ENCODE measurements at places on chromosomes 6 and 20.

GRCh38 chr6:33958526-33959328, 154.9 kb upstream of the MLN start:
- DNase-seq = no peak

- DNase-seq = no peak
Observed at GRCh38 chr6:152575621-152576150, 61.5 kb downstream of the SYNE1 start.

DNA sequence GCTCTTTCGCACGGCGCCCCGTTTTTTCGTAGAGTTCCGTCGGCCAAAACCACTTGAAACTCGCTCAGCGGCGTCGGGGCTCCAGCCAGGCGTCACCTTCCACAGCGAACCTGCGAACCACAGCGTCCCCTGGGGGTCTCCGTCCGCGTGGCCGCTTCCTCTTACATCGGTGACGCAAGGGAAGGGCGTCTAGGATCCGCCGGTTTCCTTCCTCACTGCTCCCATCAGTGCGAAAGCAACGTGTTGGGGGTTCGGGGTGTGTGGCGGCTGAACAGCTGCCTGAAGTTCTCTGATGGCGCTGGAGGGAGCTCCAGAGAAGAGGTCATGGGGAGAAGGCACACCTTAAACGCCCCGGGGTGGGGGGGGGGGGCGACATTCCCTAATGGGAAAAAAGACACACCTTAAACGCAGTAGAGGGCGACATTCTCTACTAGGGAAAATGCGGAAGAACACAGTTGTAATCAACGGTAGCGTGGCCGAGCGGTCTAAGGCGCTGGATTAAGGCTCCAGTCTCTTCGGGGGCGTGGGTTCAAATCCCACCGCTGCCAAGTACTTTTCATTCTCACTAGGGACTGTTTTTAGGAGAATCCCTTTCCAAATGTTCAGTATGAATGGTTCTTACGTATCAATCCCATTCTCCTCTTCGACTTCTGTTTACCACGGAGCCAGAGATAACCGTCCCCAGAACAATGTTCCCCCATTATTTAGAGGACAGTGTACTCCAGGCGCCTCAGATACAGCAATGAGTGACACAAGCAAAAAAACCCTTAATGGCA, 16.4 kb downstream of the ZNF311 start:
- peak; percentile 71 for DNase-seq

DNA sequence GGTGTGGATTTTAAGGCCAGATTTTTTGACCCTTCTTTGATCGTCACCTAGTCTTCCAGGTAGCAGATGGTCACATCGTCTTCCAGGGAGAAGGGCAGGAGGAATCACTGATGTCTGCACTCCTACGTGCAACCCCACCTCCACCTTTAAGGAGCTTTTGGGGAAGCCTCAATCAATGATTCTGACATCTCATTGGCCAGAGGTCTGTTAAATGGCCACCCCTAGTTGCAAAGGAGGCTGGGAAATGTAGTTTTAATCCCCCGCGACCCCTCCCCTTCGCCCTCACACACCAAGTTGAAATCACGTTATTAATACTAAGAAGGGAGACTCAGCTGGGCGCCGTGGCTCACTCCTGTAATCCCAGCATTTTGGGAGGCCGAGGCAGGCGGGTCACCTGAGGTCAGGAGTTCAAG, 151.4 kb downstream of the BCAS1 start:
- no peak for DNase-seq

DNA sequence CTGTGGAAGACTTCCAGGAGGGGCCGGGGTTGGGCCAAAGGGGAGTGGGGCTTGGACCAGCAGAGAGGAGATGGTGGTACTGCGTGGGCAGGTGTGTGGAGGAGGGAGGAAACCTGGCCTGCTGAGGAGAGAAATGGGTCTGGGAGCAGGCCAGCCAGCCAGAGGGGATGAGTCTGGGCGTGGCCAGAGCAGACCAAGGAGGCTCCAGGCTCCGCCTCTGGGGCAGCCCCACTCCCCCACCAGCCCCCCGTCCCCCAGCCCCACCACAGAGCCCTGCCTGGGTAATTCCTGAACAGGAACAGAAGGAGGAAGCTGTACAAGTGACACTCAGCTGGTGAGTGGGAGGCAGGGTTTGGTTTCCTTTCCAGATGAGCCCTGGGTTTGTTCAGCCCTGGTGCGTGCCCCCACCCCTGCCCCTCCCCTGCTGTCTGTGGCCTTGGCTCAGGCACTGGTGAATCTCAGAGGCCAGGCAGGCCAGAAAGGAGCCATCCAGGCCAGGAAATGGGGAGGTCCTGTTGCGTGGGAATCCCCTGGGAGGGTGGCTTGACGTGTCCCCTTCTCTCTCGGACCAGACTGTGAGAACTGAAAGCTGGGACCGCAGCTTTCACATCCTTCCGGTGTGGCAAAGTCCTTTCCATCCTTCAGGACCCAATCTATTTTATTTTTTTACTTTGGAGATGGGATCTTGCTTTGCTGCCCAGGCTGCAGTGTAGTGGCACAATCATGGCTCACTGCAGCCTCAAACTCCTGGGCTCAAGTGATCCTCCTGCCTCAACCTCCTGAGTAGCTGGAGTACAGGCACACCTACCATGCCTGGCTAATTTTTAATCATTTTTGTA, 9.4 kb upstream of the SRC start:
- DNase-seq = peak; percentile 9
